ENCODE measurements at places on chromosomes 12 and 14.
A peak's percentile ranks its signal among the peaks of the same experiment; 100 is the strongest.

DNA sequence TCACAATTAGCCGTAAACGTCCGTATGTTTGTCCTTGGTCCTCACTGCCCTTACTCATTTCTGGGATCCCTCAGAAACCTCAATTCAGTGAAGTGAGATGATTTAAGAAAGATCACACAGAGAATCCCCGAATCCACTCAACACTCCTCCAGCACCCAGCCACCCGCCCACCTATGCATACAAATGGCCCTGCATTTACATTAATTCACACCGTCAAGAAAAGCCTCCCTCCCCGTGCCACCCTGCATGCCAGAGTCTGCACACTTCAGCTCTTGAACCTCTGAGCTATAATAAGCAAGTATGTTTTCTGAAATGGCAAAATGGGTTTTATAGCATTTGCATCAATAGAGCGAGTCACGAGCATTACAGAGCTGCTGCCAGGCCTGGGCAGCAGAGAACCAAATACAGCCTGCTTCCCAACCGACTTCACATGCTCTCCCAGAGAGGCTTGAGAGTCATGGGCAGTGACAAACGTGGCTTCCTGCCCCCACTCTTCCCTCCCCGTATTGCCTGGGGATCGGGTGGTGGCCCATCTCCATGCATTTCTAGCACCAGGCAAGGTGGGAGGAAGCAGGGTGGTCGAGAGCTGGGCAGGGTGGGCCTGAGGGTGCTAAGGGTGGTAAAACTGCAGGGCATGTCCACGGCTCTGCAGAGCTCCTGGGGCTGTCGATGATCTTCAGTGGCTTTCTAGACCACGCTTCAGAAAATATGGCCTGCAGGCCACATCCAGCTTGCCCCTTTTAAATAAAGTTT lies 177.6 kb downstream of the RIMBP2 start:
- H3K4me3 ChIP-seq: no peak overlapping the region
- no peaks in the 10 kb centered on the region for H3K36me3 ChIP-seq
- no peak for DNase-seq
- no peak overlapping the region for H3K27ac ChIP-seq
- H3K4me1 ChIP-seq: no peaks in the 10 kb centered on the region

- no peak overlapping the region for H3K4me3 ChIP-seq
- no peaks in the 10 kb centered on the region for H3K27me3 ChIP-seq
- no peak for DNase-seq
- H3K27ac ChIP-seq: no peak overlapping the region
- peaks cover 22% of the 10 kb centered on the region for H3K4me1 ChIP-seq
Measured at GRCh38 chr12:15701631-15702156, 87.5 kb downstream of the EPS8 start.

DNA sequence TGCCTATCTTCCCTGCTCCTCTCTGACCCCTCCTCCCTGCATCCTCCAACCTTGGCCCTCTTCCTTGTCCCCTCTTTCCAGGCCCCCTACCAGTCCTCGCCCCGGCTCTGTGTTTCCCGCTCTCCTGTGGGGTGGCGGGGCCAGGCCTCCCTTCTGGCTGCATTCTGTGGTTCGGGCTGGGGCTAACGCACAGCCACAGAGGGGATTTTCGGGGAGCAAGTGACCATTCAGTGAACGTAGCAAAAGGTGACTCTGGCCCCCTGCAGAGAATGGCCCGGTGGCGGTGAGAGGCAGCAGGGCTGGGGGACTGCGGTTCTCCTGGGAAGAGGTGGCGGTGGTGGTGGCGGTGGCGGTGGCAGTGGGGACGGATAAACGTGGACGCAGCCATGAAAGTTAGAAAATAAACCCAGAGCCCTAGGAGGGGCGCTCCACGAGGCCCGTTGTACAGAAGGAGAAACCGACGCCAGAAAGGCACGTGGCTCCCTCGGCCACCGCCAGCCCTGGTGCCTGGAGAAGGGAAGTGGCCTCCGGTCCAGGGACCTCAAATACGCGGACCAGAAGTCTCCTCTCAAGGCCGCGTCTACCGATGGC lies 269.6 kb downstream of the ADGRD1 start:
- H3K4me1 ChIP-seq: peaks cover 11% of the 10 kb centered on the region
- H3K36me3 ChIP-seq: no peaks in the 10 kb centered on the region
- H3K27ac ChIP-seq: no peak overlapping the region
- H3K4me3 ChIP-seq: no peak overlapping the region

- H3K27ac ChIP-seq: no peak overlapping the region
- no peaks in the 10 kb centered on the region for H3K36me3 ChIP-seq
- H3K4me3 ChIP-seq: no peak overlapping the region
- DNase-seq: no peak
- H3K4me1 ChIP-seq: no peaks in the 10 kb centered on the region
- H3K27me3 ChIP-seq: no peaks in the 10 kb centered on the region
Measured at GRCh38 chr14:84453307-84453950, 1076.5 kb upstream of the FLRT2 start.

GRCh38 chr14:104204660-104205149 lies 66.3 kb downstream of the KIF26A start:
- H3K27me3 ChIP-seq: no peaks in the 10 kb centered on the region
- DNase-seq: no peak
- H3K27ac ChIP-seq: no peak overlapping the region
- H3K36me3 ChIP-seq: no peaks in the 10 kb centered on the region

- H3K27me3 ChIP-seq: no peaks in the 10 kb centered on the region
- DNase-seq: no peak
- H3K4me3 ChIP-seq: no peak overlapping the region
- H3K36me3 ChIP-seq: no peaks in the 10 kb centered on the region
- no peaks in the 10 kb centered on the region for H3K4me1 ChIP-seq
Measured at GRCh38 chr12:45663455-45663854, 66.1 kb upstream of the ARID2 start.

- H3K36me3 ChIP-seq: no peaks in the 10 kb centered on the region
- peaks cover 48% of the 10 kb centered on the region for H3K4me1 ChIP-seq
- H3K27ac ChIP-seq: no peak overlapping the region
- DNase-seq: no peak
- peaks cover 45% of the 10 kb centered on the region for H3K27me3 ChIP-seq
- H3K4me3 ChIP-seq: no peak overlapping the region
Measured at GRCh38 chr14:60654334-60654821, 5.1 kb upstream of the SIX1 start.

DNA sequence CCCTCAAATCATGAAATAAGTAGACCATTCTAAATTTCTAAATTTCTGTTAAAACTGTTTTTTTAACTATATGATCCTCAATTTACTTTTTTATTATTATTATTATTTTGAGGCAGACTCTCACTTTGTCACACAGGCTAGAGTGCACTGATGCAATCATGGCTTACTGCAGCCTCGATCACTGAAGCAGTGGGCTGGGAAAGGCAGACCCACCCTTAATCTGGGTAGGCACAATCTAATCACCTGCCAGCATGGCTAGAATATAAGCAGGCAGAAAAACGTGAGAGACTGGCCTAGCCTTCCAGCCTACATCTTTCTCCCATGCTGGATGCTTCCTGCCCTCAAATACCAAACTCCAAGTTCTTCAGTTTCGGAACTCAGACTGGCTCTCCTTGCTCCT lies 2.3 kb downstream of the ERO1A start:
- H3K27me3 ChIP-seq: no peaks in the 10 kb centered on the region
- H3K27ac ChIP-seq: peak overlapping the region; percentile 97
- no peak for DNase-seq
- no peak overlapping the region for H3K4me3 ChIP-seq
- H3K4me1 ChIP-seq: peaks cover 58% of the 10 kb centered on the region
- no peaks in the 10 kb centered on the region for H3K36me3 ChIP-seq

GRCh38 chr12:49873361-49873934 lies 30.3 kb downstream of the FAIM2 start:
- no peak for DNase-seq
- no peaks in the 10 kb centered on the region for H3K36me3 ChIP-seq
- H3K27me3 ChIP-seq: no peaks in the 10 kb centered on the region
- peaks cover 13% of the 10 kb centered on the region for H3K4me1 ChIP-seq

DNA sequence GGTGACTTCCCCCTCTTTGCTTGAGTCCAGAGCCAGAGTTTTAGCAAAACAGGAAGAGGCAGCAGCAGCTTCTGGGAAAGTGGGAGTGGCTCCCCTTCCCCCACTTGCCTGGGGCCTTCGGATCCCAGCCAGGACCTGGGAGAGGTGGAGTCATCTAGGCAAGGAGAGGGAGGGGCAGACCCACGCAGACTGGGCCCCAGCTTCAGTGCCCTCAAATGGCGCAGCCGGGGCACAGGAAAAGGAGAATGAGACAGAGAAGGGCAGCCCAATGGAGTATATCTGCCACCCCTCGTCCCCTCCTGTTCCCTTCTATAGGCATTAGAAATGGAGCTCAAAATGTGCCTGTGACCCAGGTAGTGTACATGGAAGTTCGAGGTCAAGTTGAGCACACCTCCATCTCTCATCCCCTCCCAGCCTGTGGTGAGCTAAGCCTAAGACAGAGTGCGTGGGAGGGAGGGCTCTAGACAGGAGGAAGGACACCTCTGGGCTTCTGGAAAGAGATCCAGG lies 9.3 kb upstream of the HDAC7 start:
- H3K36me3 ChIP-seq: no peaks in the 10 kb centered on the region
- peaks cover 26% of the 10 kb centered on the region for H3K4me1 ChIP-seq
- peak overlapping the region; percentile 34 for H3K27ac ChIP-seq

- H3K27me3 ChIP-seq: no peaks in the 10 kb centered on the region
- H3K4me1 ChIP-seq: no peaks in the 10 kb centered on the region
- H3K36me3 ChIP-seq: no peaks in the 10 kb centered on the region
- no peak for DNase-seq
Measured at GRCh38 chr14:54188064-54188666, 208.6 kb upstream of the CDKN3 start.

DNA sequence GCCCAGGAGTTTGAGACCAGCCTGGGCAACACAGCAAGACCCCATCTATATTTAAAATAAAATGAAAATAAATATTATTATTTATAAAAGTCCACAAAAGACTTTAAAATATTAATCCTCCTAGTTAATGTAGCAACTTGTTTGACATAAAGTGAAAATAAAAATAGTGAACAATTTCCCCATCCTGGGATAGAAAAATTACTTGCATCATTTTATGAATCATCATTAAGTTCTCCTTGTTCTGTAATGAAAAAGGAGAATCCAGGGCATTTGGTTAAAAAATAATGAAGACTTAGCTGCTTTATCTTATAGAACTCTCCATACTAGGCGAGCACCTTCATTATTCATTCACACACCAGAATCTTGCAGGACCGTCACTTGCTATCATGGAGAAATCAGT lies 66.1 kb downstream of the ELK3 start:
- H3K36me3 ChIP-seq: peaks cover 2% of the 10 kb centered on the region
- H3K27me3 ChIP-seq: no peaks in the 10 kb centered on the region
- H3K4me3 ChIP-seq: no peak overlapping the region

DNA sequence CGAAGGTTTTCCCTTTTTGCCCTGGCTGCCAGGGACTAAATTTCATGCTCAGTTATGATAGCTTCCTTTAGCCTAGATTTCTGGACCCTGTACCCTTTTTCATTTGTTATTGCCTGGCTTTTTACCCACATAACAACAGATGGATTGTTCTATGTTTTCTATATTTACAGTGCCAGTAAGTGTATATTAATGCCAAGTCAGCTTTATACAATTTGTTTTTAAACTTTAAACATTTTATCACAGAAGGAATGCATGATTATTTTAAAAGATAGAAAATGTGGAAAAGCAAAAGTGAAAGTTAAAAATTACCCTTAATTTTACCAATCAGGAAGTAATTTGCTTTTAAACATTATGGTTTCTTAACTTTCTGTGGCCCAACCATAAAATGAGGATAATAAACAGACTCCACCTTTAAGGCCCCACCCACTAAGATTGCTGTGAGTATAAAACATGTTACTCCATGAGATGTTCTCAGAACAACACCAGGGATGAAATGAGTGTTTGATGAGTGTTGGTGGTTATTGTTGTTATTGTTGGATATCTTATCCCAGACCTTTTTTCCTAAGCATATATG lies 496.8 kb downstream of the EGLN3 start:
- DNase-seq: no peak
- H3K4me1 ChIP-seq: no peaks in the 10 kb centered on the region
- no peak overlapping the region for H3K27ac ChIP-seq
- no peaks in the 10 kb centered on the region for H3K27me3 ChIP-seq
- no peaks in the 10 kb centered on the region for H3K36me3 ChIP-seq
- no peak overlapping the region for H3K4me3 ChIP-seq

DNA sequence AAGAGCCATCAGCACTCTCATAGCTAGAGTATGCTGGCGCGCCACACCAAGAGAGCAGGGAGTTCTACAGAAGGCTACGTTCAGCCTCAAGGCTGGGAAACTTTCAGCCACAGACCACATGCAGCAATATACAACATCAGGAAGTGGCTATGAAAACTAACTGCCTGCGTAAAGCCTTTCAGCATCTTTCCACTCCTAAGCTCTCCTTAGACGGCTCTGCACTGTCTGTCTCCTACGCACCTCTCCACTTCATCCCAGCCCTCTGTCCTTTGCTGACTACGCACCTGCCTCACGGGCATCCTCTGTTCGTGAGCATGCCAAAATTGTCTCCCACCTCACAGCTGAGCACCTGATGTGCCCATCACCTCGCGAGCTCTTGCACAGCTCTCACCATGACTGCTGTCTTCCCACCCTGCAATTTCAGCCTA lies 9.7 kb downstream of the MPHOSPH9 start:
- no peaks in the 10 kb centered on the region for H3K36me3 ChIP-seq
- no peak overlapping the region for H3K4me3 ChIP-seq
- no peaks in the 10 kb centered on the region for H3K27me3 ChIP-seq
- H3K4me1 ChIP-seq: no peaks in the 10 kb centered on the region

GRCh38 chr14:105117710-105118385 lies 50.7 kb downstream of the JAG2 start:
- H3K4me3 ChIP-seq: no peak overlapping the region
- H3K27ac ChIP-seq: no peak overlapping the region
- peaks cover 10% of the 10 kb centered on the region for H3K4me1 ChIP-seq
- no peaks in the 10 kb centered on the region for H3K27me3 ChIP-seq

DNA sequence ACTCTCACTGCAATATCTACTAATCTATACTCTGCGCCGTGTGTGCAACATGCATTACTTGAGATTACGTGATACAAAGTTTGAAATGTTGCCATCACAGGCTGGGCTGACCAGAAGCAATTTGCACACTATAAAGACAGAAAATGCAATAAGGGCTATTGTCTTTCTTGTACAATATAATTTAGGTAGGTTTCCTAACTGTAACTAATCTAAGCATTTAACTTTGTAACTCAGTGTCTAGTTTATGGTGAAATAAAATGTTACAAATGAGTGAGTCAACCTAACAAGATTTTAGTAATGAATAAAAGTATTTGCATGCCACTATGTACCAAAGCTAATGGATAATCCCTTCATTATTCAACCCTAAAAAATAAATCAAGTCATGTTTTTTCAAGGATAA lies 57.8 kb downstream of the LRP6 start:
- no peaks in the 10 kb centered on the region for H3K27me3 ChIP-seq
- no peaks in the 10 kb centered on the region for H3K36me3 ChIP-seq
- peaks cover 26% of the 10 kb centered on the region for H3K4me1 ChIP-seq
- no peak for DNase-seq
- H3K27ac ChIP-seq: no peak overlapping the region

DNA sequence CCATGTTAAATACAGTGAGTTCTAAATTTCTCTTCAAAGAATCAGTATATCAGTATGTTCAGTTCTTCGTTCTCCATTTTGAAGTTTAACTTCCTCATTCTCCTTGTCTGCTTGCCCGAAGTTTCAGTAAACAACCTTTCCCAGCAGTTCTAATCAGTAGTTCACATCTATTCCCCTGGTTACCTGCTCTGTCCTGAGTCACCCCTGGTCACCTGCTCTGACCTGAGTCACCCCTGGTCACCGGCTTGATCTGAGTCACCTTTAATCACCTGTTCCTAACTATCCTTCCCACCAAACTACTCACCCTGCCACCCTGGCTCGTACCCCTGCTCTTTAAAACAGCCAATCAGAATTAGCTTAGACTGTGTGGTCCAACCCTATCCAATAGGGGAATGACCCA lies 9.4 kb upstream of the OR10G3 start:
- H3K4me1 ChIP-seq: no peaks in the 10 kb centered on the region
- H3K27ac ChIP-seq: no peak overlapping the region
- DNase-seq: no peak
- no peak overlapping the region for H3K4me3 ChIP-seq
- H3K36me3 ChIP-seq: no peaks in the 10 kb centered on the region
- H3K27me3 ChIP-seq: no peaks in the 10 kb centered on the region

All from body of pancreas (tissue), 4 donors.